ENCODE measurements at places on chromosomes 12 and 14.
A peak's percentile ranks its signal among the peaks of the same experiment; 100 is the strongest.

- no peak for DNase-seq
These were observed 5.5 kb downstream of the CSRNP2 start for GRCh38 chr12:51077930-51078329.

DNA sequence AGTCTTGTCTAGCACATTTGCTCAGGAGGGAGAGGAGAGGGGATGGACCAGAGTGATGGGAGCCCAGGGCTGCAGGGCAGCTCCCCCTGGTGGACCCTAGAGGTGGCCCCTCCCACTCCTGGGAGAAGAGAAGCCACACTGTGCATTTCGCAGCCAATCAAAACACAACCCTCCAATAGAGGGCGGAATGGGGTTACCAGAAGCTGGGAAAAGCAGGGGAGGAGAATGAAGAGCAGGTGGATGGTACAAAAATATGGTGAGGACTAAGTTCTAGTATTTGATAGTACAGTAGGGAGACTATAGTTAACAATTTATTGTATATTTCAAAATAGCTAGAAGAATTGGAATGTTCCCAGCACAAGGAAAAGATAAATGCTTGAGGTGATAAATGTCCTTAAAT is 23.6 kb downstream of the VASH1 start:
- peak; percentile 23 for DNase-seq

DNA sequence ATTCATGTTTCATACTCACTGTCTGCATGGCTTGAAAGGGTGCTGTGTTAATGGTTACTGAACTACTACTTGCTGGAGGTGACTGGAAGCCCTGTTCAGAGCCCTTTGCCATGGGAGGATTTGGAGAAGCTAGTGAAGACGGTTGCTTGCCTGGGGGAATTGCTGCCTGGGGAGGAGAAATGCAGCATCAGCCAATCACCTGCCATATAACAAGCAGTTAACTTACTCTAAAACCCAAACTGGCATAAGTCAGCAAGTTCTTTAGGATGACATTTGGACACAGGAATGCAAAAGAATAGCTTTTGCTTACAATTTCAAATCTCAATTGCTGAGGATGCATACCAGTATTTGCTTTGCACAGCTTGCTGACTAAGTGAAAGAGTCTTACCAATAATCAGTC is 23.4 kb upstream of the IPO8 start:
- no peak for DNase-seq

DNA sequence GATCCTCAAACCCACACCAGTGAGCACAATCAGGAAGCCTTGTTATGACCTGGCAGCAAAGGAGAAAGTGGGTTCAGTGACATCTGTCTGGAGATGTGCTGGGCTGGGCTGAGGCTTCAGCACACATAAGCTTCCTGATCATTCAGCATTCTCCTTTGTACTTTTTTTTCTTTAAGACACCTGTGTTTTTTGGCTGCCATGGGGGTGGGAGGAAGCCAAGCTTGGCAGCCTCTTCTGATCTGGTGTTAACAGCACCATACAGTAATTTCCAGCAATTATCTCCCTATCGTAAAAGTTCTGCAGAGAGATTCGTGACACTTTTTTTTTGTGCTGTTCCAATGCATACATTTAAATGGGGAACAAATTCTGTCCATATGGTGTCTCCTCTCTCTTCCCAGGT is 38.9 kb upstream of the RASSF3 start:
- no peak for DNase-seq

GRCh38 chr12:38399711-38400206 is 83.2 kb downstream of the ALG10B start:
- no peak for DNase-seq

- no peak for DNase-seq
These were observed 1.7 kb upstream of the LAG3 start for GRCh38 chr12:6770600-6770999.

DNA sequence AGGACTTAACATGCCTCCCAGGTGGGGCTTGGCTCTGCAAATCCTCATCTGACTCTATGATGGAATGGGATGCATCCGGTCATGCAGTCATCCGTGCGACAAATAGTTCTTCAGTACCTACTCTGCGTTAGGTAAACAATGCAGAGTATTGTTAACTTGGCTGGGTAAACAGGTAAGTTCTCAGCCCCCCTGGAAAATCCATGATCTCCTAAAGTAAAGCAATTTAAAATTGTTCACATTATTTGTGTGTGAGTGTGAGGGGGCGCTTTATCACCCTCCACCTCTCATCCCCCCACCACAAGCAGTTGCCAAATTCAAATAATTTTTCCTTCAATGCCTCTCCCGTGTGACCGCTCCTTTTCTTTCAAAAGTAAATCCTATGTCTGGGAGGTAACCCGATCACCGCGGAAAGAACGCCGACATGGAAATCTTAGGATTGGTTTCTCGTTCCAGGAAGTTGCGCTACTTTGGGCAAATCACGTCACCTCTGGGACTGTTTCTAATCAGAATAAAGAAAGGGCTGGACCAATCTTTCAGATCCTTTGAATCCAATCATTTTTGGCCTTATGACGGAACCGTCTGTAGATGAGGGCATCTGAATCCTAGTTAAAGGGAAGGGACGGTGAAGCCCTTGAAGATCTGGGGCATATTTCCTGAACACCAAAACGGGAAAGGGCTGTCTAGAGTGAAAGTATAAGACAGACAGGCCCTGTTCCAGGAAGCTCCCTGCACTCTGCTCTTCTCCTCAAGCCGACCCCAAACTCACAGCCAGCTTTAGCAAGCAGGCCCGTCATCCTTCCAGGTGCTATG is 44.0 kb upstream of the SINHCAF start:
- no peak for DNase-seq

GRCh38 chr12:6821591-6822425 is at the start of gene GPR162:
TSS of gene GPR162 (plus strand) at chr12:6821821. CDS start at chr12:6823899, 2,078 bp downstream.
- no peak for DNase-seq

DNA sequence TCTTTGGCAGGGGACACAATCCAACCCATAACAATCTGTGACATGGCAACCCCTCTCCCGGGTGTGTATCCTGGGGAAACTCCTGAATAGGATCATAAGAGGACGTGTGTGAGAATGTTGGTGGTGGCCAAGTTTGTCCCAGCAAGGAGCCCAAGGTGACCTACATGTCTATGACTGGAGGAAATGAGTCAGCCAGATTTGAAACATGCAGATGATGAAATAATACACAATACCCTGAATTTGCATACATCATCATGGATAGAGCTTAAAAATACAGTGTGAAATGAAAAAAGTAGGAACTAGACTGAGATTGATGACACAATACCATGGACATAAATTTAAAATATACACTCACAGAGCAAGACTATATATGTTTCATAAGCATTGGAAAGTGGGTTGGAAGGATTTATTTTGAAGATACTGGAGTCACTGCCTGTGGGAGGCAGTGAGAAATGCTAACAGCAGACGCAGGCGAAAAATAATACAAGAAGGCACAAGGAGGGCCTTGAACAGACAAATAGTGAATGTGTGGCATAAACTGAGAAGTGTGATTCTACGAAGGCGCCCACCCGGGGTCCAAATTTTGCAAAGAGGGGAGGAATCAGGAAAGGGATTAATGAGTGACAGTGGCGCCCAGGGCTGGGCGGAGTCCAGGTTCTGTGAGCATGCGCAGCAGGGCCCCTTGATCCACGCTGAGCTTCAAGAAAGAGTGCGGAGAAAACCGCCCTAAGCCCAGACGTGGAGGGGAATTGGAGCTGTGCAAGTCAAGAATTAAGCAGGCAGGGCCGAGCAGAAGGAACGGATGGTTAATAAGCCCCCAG is 7.0 kb upstream of the MAP1LC3B2 start:
- DNase-seq, result no peak

DNA sequence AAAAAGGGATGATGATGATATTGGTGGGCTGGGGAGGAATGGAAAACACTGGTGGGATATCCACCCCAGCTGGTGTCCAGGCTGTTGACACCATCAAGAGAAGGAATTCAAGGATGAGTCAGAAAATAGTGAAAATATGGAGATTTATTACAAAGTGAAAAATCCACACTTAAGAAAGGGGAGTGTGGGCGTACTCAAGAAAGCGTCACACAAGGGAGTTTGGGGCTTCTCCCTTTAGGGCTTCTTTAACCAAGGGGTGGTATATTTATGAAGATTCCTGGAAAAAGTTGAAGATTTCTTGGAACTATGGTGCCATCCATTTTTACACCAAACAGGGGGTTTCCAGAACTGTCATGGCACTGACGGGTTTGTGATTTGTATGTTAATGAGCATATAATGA is 63.1 kb upstream of the ARID2 start:
- no peak for DNase-seq

- no peak for DNase-seq
These were observed 93.6 kb upstream of the PCED1B start for GRCh38 chr12:46985816-46986215.

GRCh38 chr12:54273981-54274380 is 5.9 kb downstream of the CBX5 start:
- no peak for DNase-seq

- no peak for DNase-seq
These were observed 121.6 kb downstream of the SCARB1 start for GRCh38 chr12:124742111-124742510.

- no peak for DNase-seq
These were observed 1.9 kb downstream of the PPP1R3E start for GRCh38 chr14:23300687-23301223.

- DNase-seq, result no peak
These were observed 64.6 kb downstream of the DICER1 start for GRCh38 chr14:95092723-95093122.

GRCh38 chr14:69766984-69767368 is at the start of gene SRSF5:
TSS of gene SRSF5 (plus strand) at chr14:69767142. CDS start at chr14:69768157, 1,015 bp downstream.
- peak; percentile 89 for DNase-seq

- DNase-seq, result no peak
These were observed 117.4 kb downstream of the DAD1 start for GRCh38 chr14:22471545-22472121.

DNA sequence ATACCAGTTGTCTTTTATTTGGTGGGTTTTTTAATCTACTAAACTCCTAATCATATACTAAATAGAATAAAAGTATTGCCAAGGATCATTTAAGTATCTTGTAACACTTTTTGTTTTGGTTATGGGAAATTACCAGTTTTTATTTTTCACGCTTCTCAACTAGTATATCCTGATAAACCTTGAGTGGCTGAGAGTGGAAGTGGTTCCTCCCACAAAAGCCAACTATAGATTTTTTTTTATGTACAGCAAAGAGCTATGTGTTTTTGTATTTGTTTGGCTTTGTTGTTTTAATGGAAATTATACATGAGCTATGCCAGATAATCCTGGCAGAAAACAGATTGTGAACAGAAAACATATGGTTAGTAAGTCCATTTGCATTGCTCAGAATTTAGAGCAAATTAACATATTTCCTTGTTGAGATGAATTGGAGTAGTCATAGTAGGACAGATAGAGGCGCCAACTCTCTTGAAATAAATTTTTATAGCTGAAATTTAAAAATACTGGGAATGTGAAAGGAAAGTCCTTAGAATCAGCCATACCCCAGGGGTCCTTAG is 60.9 kb upstream of the PSMA6 start:
- no peak for DNase-seq

DNA sequence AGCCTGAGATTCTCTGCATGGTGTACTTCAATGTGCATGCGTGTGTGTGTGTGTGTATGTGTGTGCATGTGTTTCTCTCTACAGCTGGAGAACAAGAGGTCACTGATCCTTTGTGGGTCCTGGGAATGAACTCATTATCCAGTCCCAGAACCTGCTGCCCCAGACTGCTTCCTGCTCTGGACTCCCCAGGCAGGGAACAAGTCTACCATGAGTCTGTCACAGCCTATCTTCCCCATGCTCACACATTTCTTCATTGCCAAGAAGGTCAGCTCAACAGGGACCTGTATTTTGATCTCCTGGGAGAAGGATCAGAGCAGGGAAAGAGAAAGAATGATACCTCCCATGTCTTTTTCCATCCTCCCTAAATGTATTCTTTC is 2.9 kb upstream of the AGAP2 start:
- no peak for DNase-seq

- DNase-seq, result no peak
These were observed 166.3 kb downstream of the PHLDA1 start for GRCh38 chr12:75865315-75865714.

DNA sequence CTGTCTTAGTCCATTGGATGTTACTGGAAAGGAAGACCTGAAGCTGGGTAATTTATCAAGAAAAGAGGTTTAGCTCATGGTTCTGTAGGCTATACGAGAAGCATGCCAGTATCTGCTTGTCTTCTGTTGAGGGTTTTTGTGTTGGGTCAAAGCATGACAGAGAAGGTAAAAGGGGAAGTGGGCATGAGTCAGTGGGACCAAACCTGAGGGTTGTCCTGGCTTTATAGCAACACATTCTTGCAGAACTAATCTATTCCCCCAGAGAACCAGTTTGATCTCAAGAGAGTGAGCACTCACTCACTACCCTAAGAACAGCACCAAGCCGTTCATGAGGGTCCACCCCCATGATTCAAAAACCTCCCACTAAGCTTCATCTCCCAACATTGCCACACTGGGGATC is 19.0 kb upstream of the KRAS start:
- DNase-seq, result no peak

DNA sequence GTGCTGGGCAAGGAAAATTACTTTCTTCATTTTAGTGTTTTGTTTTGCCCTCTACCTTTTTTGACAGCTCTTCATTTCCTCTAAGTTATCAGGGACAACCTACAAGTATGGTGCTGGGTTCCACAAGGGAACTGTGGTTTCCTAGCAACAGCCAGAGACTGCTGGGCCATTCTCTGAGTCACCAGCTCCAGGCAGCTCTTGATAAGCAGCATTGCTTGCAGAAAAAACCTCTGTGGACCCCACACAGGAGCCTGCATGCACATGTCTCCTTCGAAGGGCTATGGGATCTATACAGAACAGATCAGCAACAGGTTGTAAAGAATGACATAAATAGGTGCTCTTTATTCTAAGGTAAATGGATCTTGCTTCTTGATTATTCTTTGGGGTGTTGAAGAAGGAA is 81.0 kb upstream of the CCDC196 start:
- DNase-seq, result no peak

- no peak for DNase-seq
These were observed 7.0 kb upstream of the RPS26 start for GRCh38 chr12:56034586-56035332.

- peak; percentile 3 for DNase-seq
These were observed 345.9 kb downstream of the BCL11B start for GRCh38 chr14:98926146-98926545.

DNA sequence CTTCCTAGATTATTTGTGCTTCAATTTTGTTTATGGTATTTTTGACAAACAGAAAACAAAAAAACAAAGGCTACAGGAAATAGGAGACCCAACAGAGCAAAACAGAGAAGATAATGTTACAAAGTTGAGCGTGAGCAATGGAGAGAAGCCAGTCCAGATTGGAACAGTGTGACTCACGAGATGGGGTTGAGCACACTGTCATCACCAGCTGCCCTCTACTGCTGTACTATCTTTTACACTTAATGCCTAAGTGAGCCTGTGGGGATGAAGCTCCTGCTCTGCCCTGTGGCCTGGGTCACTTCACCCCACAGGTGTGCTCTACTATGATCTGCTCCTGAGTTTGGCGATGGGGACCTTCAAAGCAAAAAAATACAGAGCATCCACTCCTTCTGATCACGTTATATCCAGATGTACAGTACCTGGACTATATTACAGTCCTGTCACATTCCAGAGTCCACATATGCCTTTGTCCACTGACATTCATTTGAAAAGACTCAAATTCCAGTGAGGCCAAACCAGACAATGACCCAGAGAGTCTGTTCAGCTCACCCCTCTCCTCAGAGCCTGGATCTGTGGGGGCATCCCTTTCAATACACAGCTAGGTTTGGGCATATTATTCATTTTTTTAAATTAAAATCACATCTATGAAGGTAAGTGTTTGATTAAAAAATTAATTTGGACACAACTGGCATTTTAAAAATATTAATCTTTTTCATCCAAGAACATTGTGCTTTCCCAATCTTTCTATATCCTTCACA is 4.4 kb downstream of the IPO8 start:
- no peak for DNase-seq

GRCh38 chr12:1881301-1881700 is 37.2 kb downstream of the CACNA2D4 start:
- DNase-seq, result no peak

Data from stimulated activated CD4-positive, alpha-beta T cell treated with anti-CD3 and anti-CD28 coated beads, TNF-alpha, amount 100 ng/mL, for 1 hour (primary cell).